ENCODE measurements at places on chromosomes 6 and 20. TPM values are rescaled to one million over a fixed set of nuclear protein-coding genes. Genes with fewer than 3 reads are reported as not detected.
A peak's percentile ranks its signal among the peaks of the same experiment; 100 is the strongest.

RSPO3 gene
- total RNA-seq = not detected

TGM3 gene
- not detected for total RNA-seq

GINS1 gene
- 40.1 TPM for total RNA-seq

ADGRG6 gene
- not detected for total RNA-seq

RNF217 gene
- 1.8 TPM for total RNA-seq

CDKN1A gene
- total RNA-seq = 107 TPM

ADTRP gene
- total RNA-seq = 10.6 TPM

ENPP3 gene
- 5.7 TPM for total RNA-seq

TRIM40 gene
- not detected for total RNA-seq

DNAH8 gene
- total RNA-seq = 0.05 TPM

CHD6 gene
- total RNA-seq = 34.3 TPM

E2F3 gene
- total RNA-seq = 30.3 TPM

DNA sequence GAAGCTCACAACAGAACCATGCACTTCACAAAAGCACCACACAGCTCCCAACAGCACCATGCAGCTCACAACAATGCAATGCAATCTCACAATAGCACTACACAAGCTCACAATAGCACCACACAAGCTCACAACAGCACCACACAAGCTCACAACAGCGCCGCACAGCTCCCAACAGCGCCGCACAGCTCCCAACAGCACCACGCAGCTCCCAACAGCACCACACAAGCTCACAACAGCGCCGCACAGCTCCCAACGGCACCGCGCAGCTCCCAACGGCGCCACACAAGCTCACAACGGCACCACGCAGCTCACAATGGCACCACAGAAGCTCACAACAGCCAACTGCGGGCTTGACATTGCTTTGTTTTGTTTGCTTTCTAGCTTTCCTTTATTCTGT is 198.1 kb downstream of the DLL1 start:
- H3K27ac ChIP-seq = no peak overlapping the region
- no peaks in the 10 kb centered on the region for H3K27me3 ChIP-seq
- H3K36me3 ChIP-seq = no peaks in the 10 kb centered on the region
- H3K4me3 ChIP-seq = no peak overlapping the region
- no peak for DNase-seq
- H3K4me1 ChIP-seq = peaks cover 28% of the 10 kb centered on the region

- H3K4me3 ChIP-seq = no peak overlapping the region
- H3K27me3 ChIP-seq = peaks cover 26% of the 10 kb centered on the region
- H3K27ac ChIP-seq = no peak overlapping the region
- H3K36me3 ChIP-seq = no peaks in the 10 kb centered on the region
- no peaks in the 10 kb centered on the region for H3K4me1 ChIP-seq
Measured at GRCh38 chr20:117518-117917, 24.9 kb upstream of the DEFB126 start.

- H3K27ac ChIP-seq = no peak overlapping the region
- no peak for DNase-seq
- H3K27me3 ChIP-seq = no peaks in the 10 kb centered on the region
- H3K4me1 ChIP-seq = no peaks in the 10 kb centered on the region
- H3K36me3 ChIP-seq = no peaks in the 10 kb centered on the region
Measured at GRCh38 chr6:102944475-102944874, 1551.0 kb downstream of the GRIK2 start.

- DNase-seq = no peak
- H3K36me3 ChIP-seq = no peaks in the 10 kb centered on the region
- no peak overlapping the region for H3K4me3 ChIP-seq
- H3K27ac ChIP-seq = no peak overlapping the region
Measured at GRCh38 chr6:116084284-116084683, 16.4 kb upstream of the NT5DC1 start.

GRCh38 chr6:99612551-99613408 is 6.1 kb downstream of the PRDM13 start:
- peaks cover 8% of the 10 kb centered on the region for H3K36me3 ChIP-seq
- peaks cover 71% of the 10 kb centered on the region for H3K27me3 ChIP-seq
- no peak overlapping the region for H3K27ac ChIP-seq
- no peak overlapping the region for H3K4me3 ChIP-seq
- no peak for DNase-seq

DNA sequence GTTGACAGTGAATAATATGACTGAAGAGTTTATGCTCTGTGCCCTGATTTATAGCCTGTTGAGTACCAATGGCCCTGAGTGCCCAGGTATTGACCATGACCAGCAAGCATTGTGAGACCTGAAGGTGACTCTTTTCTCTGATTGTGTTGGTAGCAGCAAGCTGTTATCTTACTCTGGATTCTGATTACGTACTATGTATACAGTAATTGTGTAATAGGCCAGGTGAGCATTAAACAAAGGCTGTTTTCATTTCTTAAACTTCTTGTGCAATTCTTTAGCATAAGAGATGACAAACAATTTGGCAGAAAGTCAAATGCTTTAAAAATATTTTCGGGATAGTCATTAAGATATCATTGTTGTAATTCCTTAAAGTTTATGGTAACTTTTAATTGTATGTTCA is 111.7 kb upstream of the PTPRK start:
- DNase-seq = no peak
- no peaks in the 10 kb centered on the region for H3K36me3 ChIP-seq
- no peak overlapping the region for H3K27ac ChIP-seq
- no peak overlapping the region for H3K4me3 ChIP-seq

DNA sequence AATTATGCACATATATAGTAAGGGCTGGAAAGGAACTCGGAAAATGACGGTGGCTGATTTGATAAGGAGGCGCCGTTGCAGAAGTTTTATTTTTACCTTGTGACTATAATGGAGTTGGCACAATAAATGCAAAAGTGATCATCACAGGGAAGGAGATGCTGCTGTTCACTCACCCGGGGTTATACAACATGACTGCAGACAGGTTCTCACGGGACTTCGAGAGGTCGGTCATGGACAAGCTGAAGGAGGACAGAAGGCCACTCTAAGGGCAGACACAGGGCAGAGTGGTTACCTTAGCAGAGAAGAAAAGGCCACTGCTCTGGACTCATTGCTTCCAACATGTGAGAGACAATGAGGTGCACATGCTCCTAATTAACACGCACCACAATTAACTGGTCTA is 168.6 kb downstream of the KIF16B start:
- peaks cover 1% of the 10 kb centered on the region for H3K36me3 ChIP-seq
- H3K4me3 ChIP-seq = no peak overlapping the region

GRCh38 chr6:144547409-144547808 is 262.3 kb downstream of the UTRN start:
- H3K4me3 ChIP-seq = no peak overlapping the region
- H3K36me3 ChIP-seq = peaks cover 57% of the 10 kb centered on the region
- no peaks in the 10 kb centered on the region for H3K27me3 ChIP-seq
- DNase-seq = no peak
- peaks cover 10% of the 10 kb centered on the region for H3K4me1 ChIP-seq
- H3K27ac ChIP-seq = no peak overlapping the region

DNA sequence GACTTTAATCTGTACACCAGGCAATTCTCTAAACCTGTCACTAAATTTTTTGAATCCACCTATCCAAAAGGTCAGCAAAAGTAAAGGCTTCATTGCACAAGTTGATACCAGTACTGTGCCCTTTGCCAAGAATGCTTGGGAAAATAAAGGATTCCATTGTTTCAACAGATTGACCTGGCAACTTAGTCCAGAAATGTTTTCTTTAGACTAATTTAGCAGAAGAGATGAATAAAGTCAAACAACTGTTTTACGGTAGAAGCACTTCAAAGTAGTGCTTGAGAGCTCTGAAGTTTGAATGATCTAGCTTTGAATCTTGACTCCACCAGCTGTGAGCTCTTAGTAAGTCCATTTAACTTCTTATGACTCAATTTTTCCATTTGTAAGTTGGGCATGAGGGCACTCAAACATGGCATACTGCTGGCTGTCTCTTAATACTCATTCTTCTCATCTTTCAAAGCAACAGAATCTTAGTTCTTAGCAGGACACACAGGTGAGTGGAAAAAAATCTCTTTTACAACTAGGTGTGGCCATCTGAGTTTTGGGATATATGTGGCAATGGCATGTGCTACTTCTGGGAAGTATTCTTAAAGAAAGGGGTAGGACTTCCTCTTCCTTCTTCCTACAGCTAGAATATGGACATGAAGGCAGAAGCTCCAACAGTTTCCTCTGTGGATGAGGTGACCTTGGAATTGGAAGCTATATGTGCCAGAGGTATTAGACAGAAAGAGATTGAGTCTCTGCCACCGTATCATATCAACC is 55.9 kb upstream of the LOC128125822 start:
- no peaks in the 10 kb centered on the region for H3K4me1 ChIP-seq
- no peak overlapping the region for H3K4me3 ChIP-seq
- no peak overlapping the region for H3K27ac ChIP-seq
- no peaks in the 10 kb centered on the region for H3K36me3 ChIP-seq
- no peak for DNase-seq

GRCh38 chr6:81451787-81452186 is 300.7 kb downstream of the TENT5A start:
- H3K4me1 ChIP-seq = no peaks in the 10 kb centered on the region
- H3K4me3 ChIP-seq = no peak overlapping the region
- no peak for DNase-seq
- H3K36me3 ChIP-seq = no peaks in the 10 kb centered on the region
- no peaks in the 10 kb centered on the region for H3K27me3 ChIP-seq

GRCh38 chr20:62292108-62292507 is 10.7 kb upstream of the ADRM1 start:
- no peaks in the 10 kb centered on the region for H3K4me1 ChIP-seq
- no peak for DNase-seq
- H3K4me3 ChIP-seq = no peak overlapping the region
- H3K27me3 ChIP-seq = no peaks in the 10 kb centered on the region

DNA sequence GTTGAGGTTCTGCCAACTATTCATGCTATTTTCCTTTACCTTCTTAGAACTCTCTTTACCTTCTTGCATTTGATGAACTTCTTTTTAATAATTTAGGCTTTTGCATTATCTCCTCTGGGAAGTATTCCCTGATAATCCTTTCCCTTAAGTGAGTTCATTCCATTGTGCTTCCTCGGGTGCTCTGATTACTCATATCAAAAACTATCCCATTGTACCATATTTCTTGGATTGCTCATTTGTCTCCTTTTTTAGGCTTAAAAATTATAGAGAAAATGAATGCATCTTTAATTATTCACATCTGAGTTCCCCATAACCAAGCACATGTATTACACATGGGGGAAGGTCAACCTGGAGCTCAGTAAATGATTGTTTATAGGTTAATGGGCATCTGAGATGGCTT is 2.5 kb downstream of the CALHM4 start:
- no peak for DNase-seq
- H3K36me3 ChIP-seq = no peaks in the 10 kb centered on the region
- peaks cover 15% of the 10 kb centered on the region for H3K27me3 ChIP-seq
- no peak overlapping the region for H3K4me3 ChIP-seq
- H3K4me1 ChIP-seq = no peaks in the 10 kb centered on the region

DNA sequence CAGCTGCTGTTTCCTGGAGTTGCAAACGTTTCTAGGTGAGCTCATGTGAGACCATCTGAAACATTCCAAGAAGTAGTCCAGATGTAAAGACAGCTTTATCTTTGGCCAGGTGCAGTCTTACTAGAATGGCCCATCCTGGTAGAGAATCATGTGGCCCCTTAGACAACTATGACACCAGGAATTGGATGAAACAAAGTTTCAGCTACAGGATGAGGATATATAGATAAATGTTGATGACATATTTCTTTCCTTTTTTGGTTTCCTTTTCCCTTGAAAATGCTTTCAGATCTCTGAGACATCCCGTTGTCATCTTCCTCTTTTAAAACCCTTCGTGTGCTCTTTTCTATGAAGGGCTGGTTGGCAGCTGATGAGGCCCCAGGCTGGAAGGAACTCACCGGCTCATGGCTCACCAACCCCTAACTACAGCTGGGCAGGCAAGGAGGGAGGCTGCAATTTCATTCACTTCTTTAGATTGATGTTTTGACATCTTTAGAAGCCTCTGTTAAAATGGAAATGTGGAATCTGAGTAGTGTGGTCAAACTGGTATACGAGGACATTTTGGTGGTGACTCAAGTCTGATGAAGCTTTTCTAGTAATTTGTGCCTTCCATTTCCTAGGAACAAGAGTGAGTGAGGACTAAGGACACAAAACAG is 167.9 kb upstream of the TNFAIP3 start:
- peak overlapping the region; percentile 98 for H3K27ac ChIP-seq
- peaks cover 72% of the 10 kb centered on the region for H3K4me1 ChIP-seq
- H3K4me3 ChIP-seq = peak overlapping the region; percentile 53
- H3K36me3 ChIP-seq = no peaks in the 10 kb centered on the region
- H3K27me3 ChIP-seq = no peaks in the 10 kb centered on the region

DNA sequence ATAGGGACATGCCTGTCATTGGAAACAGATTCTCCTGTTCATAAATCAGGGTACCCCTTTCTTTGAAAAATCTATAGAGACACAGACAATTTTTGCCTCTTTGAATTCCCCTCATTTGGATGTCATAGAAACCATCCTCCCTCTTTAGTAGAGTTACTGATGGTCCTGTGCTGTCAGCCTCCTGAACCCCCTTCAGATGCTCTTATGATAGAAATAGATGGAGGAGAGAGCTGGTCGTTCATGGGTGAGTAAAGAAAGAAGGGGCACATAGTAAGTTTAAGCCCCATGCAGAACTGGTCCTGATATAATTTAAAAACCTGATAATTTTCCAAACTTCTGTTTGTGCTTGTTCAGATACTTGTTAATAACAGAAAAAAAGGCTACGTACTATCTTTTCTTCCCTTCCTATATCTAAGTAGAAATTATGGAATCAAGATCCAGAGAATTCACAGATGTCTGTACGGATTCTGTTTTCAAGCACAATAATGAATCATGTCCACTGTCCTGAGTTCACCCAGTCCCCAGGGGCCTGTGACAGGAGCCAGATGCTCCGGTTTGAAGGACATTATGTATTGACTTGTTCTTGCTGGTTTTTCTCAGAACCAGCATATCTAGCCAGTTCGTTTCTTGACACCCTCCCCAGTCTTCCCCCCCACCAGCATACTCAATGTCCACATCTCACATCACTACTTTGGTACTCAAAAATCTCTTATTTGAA is 78.1 kb downstream of the NCOA7 start:
- no peaks in the 10 kb centered on the region for H3K27me3 ChIP-seq
- H3K4me3 ChIP-seq = no peak overlapping the region
- no peak overlapping the region for H3K27ac ChIP-seq

DNA sequence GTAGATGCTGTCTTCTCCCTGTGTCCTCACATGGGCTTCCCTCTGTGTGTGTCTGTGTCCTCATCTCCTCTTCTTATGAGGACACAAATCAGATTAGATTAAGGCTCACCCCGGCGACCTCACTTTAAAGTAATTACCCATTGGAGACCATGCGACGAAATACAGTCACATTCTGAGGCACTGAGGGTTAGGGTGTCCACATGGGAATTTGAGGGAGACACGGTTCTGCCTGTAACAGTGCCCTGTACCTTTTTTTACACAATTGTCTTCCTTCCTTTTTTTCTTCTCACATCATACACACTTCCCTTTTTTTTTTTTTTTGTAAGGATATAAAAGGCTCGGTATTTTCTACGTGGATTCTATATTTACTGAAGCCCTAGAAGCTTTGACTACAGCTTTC is 48.9 kb downstream of the DEK start:
- H3K36me3 ChIP-seq = peaks cover 6% of the 10 kb centered on the region
- H3K4me3 ChIP-seq = no peak overlapping the region
- H3K27ac ChIP-seq = no peak overlapping the region
- peaks cover 14% of the 10 kb centered on the region for H3K4me1 ChIP-seq
- no peaks in the 10 kb centered on the region for H3K27me3 ChIP-seq
- no peak for DNase-seq

Data from activated T-helper 1 cell treated with anti-CD3 and anti-CD28 coated beads, Interleukin-12 subunit alpha, Interleukin-12 subunit beta, Interleukin-2, Interleukin-4 antibody, amounts not matched to agents 30 ng/mL and 10 ng/mL and 1 ng/mL, durations not matched to agents 14 hours and 24 hours and 36 hours (primary cell).